ENCODE measurements at places on chromosomes 13 and 19.

DNA sequence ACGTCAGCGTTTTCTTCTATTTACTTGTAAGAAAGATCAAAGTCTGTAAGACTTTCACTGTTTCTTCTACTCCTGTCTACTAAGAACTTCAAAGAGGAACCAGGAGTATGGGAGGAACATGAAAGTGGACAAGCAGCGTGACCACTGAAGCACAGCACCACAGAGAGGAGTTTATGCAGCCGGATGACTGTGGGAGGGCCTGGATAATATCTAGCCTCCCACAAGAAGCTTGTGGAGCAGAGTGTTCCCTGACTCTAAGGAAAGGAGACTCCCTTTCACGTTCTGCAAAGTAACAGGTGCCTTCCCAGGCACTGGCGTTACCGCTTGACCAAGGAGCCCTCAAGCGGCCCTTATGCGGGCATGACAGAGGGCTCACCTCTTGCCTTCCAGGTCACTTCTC is 83.6 kb upstream of the PDCD5 start:
- no peak for DNase-seq

DNA sequence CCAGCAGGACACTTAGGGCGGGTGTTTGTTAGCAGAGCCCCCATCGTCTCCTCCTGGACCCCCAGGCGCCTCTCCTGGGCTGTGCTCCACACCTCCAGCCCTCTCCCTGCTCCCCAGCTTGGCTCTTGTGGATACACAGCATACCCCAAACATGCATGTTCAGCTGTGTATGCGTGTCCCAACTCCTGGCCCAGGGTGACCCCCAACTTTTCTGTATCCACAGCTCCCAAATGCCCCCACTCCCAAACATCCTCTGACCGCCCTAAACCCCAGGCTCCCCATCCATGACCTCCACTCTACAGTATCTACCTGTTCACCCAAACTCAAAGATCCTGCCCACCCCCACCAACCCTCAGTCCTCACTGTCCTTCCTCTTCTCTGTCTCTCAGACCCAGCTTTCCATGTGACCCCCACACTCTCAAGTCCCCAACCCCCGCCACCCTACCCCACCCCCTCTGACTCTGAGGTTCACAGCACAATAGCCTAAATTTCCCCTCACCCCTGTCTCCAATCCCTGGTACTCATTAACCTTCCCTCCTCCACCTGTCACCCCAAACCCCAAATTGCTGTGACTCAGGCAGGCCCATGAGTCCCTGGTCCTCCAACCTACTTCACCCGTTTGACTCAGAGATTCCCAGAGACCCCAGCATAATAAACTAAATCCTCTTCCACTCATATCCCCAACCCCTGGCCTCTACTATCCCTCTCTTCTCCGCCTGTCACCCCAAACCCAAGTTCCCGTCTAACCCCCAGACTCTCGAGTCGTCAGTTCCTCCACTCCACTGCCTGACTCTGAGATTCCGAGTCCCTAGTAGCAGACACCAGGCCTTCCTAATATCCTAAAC is 968 bp downstream of the UBE2M start:
- no peak for DNase-seq

DNA sequence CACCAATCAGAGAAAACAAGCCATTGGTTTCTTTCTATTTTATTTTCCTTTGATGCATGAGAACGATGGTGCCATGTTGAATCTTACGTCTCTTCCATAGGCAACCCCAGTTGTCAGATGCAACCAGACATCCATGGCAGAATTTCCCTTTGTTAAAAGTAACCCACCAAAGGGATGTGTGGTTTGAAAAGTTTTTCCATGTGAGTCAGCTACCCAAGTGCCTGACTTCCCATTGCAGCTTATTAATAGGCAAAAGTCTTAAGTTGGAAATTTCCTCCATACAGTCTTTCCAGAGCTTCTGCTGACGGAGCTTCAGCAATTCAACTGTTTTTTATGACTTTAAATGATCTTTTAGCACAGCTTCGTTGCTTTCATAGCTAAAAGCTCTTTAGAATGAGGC is 73.8 kb upstream of the FAM216B start:
- no peak for DNase-seq

DNA sequence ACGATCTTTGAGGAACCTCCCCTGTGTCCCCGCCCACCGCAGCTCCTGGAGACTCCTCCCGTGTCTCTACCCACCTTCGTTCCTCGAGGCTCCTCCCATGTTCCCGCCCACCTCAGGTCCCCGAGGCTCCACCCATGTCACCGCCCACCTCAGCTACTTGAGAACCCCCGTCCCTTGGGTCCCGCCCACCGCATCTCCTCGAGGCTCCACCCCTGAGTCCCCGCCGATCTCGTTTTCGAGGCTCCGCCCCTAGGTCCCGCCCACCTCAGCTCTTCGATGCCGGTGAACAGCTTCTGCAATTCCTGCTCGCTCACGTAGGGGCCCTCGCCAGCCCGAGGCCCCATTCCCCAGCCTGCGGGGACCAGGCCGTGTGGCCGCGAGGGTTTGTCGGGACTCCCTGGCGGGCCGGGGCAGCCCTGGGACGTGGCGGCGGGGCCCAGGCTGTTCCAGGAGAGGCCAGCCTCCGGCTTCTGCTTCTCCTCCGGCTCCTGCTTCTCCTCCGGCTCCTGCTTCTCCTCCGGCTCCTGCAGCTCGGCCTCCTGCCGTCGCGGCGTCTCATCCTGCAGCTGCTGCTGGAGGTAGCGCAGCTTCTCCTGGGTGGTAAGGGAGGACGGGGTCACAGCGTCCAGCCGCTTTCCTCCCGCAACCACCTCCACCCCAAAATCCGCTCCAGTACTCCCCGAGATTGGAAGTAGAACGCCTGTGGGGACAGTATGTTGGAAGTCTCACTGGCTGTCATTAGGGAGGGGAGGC is 16.7 kb downstream of the TSKS start:
- no peak for DNase-seq

DNA sequence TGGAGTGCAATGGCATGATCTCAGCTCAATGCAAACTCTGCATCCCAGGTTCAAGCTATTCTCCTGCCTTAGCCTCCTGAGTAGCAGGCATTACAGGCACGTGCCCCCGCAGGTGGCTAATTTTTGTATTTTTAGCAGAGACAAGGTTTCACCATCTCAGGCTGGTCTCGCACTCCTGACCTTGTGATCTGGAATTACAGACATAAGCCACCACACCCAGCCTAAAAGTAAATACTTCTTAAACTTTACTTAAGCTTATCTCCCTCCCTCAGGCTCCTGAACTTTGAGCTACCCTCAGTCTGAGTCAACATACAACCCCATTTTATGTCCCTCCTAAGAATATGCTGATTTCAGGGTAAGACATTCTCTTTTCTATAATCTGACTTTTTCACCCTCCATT is 66.1 kb downstream of the ZNF486 start:
- no peak for DNase-seq

GRCh38 chr19:38852231-38853044 is 2.7 kb upstream of the HNRNPL start:
- peak; percentile 47 for DNase-seq

All from activated T-helper 1 cell treated with anti-CD3 and anti-CD28 coated beads, Interleukin-2, amount 50 U/mL, for 16 hours (primary cell).